ENCODE measurements at places on chromosomes 1 and 21.

GRCh38 chr1:227885648-227886502 is 61.9 kb downstream of the WNT9A start:
- no peak for DNase-seq

- DNase-seq, result no peak
Measured at GRCh38 chr1:64030411-64030810, 173.0 kb upstream of the UBE2U start.

- DNase-seq, result no peak
Measured at GRCh38 chr1:67615886-67616285, 69.1 kb upstream of the GADD45A start.

- no peak for DNase-seq
Measured at GRCh38 chr1:234719454-234720251, 109.7 kb upstream of the IRF2BP2 start.

DNA sequence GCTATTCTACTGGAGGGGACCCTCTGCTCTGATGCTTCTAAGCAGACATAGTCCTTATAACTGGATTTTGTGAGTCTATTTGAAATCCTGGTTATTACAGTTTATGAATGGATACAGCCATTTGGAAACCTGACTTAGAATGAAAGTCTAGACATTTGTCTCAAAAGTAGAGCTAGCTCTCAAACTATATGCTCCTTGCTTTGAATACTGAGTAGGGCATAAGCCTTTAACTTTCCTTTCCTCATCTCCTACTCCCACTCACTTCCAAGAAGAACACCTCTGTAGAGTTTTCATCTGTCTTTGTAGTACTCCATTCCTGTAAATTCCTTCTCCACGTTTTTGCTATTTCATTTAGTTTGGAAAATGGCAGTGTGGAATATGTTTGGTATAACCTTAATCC is 9.0 kb upstream of the ARID1A start:
- DNase-seq, result no peak

- no peak for DNase-seq
Measured at GRCh38 chr1:156076609-156077429, 5.4 kb downstream of the MEX3A start.

DNA sequence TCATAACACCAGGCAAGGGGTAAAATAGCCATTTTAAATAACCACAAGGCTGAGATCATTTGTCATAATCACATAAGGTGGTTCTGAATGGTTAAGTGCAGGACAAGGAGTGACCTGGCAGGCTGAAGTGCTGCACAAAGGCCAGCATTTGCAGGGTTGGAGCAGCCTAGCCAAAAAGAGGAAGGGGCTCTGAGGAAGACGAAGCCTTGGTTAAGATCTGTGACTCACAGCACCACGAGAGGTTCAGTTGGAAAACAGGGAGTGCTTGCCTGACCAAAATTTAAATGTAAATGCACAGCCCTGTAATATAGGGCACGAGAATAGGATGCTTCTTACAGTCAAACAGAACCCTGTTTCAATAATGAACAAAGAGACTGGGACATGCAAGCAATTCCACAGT is 12.1 kb downstream of the ATP5PF start:
- no peak for DNase-seq

DNA sequence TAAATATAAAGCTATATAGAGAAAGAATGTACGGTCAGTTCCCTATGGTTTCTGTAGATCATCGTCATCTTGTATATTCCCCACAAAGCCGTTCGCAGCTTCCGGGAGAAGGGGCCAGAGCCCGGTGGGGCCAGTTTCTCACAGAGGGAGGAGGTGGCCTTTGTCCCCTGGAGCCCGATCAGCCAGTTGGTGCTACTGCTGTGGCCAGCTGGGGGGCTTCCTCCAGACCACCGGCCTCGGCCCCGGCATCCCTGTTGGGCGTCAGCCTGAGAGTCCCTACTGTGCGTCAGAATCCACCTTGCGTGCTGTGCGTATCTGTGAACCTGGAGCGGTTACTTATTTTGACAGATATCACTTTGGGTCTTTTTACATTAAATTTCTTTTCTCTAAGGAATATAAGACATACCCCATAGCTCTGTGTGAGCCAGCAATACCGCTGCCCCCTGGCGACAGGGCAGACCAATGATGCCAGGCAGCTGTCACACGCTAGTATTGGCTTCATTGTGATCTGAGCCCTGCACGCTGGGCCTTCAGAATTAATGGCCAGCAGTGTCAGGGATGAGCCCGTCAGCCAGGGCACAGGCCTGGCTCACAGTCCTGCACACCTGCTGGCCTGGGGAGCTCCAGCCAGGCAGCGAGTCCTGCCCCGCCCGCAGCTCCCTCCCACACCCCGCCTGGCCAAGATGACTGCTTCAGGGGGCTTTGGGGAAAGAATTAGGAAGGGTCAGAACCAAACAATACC is 145.9 kb downstream of the PGBD5 start:
- DNase-seq, result no peak

GRCh38 chr1:231019711-231020110 is 20.3 kb downstream of the FAM89A start:
- no peak for DNase-seq

- DNase-seq, result no peak
Measured at GRCh38 chr21:42238185-42238934, 19.4 kb downstream of the ABCG1 start.

DNA sequence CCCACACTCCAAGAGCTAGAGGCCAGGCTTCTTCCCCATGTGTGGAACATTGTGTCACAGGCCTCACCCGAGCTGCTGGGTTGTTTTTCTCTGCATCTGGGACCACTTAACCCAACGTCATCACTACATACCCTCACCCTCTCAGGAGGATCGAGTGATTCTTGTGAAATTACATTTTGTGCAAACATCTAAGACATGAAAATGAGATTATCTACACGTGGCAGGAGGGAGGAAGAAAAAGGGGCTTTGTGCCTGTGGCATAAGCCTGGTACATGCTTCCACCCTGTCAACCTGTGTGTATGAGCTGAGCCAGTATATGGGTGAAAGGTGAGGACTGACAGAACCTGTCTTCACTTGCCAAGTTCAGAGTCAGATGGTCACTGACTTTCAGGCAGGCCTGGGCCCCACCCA is 1.6 kb downstream of the CPT2 start:
- DNase-seq, result no peak

DNA sequence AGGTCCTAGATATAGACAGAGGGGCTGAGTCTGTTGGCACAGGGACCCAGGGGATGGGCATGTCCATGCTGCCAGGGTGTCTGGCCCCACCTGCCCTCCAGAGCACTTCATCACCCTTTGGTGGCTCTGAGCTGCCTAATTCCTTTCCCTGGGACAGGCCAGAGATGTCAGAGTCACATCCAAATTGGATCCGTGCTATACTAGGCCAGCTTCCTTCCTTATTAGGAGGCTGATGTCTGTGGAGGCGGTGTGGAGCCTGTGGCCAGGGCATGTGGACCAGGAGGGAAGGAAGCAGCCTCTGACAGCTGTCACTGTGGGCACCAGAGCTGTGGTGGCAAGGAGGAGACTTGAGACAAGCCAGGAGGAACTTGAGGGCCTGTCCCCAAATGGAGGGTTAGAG is 77.7 kb upstream of the TMEM51 start:
- no peak for DNase-seq

DNA sequence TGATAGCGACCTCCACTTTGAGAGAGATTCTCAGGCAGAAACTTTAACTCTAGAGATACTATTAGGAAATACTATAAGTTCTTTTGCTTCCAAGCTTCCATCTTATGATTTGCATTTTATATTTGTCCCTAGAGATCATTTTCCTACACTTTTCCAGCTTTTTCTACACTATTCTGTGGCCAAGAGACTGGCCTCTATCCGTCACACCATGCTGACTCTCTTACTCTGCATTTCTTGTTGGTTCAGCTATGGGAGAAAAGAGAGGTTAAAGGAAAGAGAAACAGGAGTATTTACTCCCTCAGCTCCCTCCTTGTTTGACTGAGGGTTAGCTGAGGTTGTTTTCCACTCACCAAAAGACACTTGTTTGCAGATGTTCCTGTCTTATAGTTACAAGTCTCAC is 665.6 kb upstream of the CXADR start:
- DNase-seq, result no peak

DNA sequence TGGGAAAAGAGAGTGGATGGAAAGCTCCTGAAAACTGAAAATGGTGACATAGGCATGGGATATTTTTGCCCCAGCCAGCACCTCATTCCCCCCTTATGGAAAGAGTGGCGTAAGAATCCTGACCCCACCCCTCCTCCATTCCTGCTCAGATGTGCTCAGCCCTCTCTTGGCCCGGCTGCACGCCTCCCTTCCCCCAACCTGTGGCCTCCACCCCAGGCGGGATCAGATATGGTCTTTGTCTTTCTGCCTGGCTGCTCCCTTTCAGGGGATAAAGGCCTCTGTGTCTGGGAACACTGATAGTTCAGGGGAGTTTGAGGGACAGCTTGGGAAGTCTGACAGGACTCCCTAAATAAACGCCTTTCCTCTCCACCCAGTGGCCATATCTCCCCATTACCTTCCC is 49.8 kb downstream of the KIRREL1 start:
- no peak for DNase-seq

DNA sequence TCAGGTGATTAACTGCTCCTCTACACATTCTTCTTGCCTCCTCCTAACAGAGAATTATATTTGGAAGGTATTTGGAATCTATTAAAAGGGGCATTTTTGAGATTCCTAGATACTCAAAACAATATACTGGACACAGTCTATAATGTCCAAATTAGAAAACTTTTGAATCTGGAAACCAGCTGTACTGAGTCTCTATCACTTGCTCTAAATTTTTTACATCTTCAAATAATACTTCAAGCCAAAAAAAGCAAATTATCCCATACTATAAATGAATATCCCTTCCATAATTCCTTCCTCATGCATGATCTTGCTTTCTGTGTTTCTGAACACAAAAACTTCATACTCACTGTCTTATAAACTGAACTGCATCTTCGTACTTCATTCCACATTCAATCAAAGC is 28.5 kb downstream of the PTP4A2 start:
- no peak for DNase-seq

- DNase-seq, result no peak
Measured at GRCh38 chr1:89546934-89547562, 22.4 kb downstream of the LRRC8B start.

DNA sequence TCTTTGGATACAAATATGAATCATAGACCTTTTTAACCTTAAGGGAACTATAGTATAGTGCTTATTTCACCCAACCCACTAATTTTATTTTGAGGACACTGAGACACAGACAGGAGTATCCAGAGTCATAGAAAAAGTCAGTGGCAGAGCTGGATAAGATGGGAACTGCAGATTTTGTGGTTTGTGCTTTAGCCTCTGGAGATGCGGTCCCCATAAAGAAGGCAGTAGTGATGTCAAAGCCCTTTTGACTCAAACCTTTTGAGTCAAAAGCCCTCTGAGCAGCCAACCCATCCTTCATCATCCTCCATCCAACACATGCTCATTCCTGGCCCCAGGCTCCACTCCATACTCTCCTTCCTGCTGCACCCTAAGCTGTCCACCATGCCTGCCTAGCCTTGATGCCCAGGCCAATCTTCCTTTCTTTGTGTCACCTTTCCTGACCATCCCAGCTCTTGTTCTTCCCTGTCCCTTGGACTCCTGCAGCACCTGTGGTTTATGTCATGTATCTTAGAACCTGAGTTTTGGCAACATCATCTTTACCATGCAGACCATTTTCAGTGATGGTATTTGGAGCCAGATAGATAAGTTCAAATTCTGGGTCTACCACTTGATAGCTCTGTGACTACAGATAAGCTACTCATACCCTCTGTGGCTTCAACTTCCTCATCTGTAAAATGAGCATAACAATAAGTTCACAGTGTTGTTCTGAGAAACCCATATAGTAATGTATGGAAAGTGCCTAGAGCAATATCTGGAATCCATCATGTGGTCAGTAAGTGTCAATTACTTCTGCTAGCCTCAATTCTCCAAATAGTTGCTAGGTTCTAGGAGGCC is 20.1 kb downstream of the SLAMF1 start:
- no peak for DNase-seq

- no peak for DNase-seq
Measured at GRCh38 chr1:212606395-212607205, 2.0 kb upstream of the ATF3 start.

DNA sequence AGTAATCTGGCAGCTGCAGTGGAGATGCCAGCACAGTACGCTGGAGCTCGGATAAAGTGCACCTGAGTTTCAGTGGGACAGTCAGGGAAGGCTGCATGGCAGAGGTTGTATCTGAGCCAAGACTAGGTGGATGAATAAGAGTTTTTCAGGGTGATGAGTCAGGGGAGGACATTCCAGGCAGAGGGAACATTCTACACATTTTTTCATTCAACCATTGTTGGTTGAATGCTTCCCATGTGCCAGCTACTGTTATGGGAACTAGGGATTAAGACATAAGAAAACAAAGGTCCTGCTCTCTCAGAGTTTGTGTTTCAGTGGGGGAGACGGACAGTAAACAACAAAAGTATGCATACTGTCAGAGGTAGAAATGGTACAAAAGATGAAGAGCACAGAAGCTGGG is 5.2 kb downstream of the LEPR start:
- no peak for DNase-seq

DNA sequence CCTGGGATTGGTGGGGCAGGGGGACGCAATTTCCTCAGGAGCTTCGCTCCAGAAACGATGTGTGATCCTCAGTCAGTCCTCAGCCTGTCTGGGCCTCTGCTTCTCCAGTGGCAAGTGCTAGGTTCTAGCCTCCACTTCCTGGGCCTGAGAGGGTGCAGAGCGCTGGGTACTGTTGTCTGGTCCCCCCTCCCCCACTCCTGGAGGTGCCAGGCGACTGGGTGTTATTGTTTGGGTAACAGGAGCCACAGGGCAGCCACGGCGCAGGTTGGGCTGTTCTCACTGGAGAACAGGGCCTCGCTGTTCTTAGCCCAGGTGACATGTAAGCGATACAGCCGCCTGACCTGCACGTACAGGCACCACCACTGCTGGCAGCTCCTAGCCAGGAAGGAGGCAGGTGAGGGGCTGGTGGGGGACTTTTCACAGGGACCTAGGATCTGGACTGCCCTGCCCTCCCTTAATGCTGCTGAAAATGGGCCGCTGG is 2.1 kb downstream of the RPS6KA1 start:
- no peak for DNase-seq

DNA sequence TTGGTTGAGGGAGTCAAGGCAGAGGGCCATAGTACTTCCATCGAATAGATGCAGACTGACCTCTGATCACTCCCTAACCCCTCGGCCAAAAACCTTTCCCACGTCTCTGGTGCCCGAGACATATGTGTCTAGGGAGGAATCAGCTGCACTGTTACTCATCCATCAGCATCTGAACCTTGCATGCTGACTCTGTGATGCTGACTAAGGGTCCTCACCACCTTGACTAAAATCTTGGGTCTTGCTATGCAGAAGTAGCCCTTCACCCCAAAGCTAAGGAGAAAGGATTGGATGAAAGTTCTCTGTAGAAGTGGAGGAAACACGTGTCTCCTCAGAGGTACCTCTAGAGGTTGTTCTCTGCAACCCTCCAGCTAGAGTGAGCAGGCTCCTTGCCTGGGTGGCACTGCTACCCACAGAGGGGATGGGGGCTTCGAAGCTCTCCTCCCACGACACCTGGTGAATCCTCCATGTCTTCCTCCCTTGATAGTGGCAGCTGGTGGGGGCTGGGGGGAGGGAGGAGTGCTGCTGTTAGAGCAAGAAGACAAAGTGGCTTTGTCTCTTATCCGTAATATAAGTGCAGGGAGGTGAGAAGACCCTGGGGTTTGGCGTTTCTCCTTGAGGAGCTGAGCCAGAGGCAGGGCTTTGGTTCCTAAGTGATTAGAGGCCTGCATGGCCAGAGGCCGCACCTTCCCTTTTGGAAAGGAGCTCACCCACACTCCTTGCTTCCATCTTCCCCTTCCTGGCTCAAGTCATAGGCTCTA is 45.1 kb downstream of the ATP2B4 start:
- DNase-seq, result no peak

- no peak for DNase-seq
Measured at GRCh38 chr21:37762606-37763005, 153.7 kb downstream of the KCNJ6 start.

Measured in SK-N-MC (cell line).